DND-41 (cell line): ENCODE measurements at places on chromosomes 11 and 22.

GRCh38 chr22:40620464-40621046 is 16.0 kb downstream of the MRTFA start:
- DNase-seq = no peak

DNA sequence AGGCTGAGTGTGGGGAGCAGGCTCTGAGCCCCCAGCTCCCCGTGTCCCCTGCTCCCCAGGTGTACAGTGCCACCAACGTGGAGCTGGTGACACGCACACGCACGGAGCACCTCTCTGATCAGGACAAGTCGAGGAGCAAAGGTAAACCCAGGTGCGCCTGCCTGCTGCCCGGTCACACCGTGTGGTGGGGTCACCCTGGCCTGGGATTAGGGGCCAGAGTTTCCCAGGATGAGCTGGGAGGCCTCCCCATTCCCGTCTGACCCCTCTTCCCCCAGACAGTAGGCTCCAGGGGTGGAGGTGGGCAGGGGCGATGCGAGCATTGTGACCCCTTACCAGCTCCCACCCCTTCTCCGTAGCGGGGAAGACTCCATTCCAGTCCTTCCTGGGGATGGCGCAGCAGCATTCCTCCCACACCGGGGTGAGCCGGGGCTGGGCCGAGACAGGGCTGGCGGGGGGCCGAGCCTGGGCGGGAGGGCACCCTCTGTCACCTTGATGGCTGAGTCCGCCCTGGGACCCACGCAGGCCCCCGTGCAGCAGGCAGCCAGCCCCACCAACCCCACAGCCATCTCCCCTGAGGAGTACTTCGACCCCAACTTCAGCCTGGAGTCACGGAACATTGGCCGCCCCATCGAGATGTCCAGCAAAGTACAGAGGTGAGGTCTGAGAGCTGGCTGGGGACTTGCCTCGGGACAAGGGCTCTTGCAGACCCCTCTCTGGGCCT is 3.7 kb upstream of the SSH3 start:
- no peak for DNase-seq

- DNase-seq = no peak
Observed at GRCh38 chr11:69985641-69986439, 92.3 kb upstream of the ANO1 start.

DNA sequence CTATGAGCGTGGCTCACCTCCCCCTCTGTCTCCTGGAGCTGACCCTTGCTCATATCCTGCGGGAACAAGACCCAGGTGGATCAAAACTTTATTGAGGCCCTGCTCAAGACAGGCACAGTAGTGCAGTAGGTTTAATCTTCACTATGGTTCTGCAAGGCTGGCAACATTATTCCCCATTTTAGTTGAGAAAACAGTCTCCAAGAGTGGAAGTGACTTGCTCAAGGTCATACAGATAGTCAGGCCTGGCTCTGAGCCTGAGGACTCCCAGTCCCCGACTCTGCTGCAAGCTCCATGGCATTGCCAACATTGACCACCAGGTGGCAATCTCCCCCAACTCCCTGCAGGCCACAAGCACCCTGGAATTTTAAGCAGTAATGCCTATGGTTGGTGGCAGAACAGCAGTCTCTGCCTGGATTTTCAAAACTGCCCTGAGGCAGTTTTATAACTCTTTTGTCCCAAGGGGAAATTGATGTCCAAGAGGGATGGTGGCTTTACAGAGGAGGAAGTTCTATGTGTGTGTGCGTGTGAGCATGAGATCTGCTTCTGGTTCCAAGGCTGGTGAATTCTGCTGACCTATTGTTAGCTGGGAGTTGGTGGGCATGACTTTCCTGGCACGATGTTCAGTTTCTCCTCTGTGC is 34.1 kb downstream of the NEU3 start:
- peak; percentile 80 for DNase-seq

DNA sequence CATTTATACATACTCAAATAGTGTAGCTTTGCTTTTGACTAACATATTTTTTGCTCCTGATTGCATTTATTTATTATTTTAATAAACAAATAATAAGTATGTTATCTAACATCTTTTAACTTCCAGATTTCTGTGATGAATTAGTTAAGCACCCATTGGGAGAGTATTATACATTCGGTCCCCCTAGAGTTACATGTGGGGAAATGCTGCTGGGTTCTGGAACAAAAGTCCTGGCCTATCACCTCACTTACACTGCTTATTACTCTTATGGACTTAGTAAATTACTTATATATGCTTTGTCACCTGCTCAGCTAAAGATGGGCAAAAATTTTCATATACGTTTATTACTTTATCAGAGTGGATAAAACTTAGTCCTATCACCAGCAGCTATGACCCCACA is 1163.0 kb downstream of the FAM181B start:
- DNase-seq = no peak
